Stimulated activated naive CD4-positive, alpha-beta T cell (primary cell): ENCODE measurements at places on chromosomes 12 and 14.
A peak's percentile ranks its signal among the peaks of the same experiment; 100 is the strongest.

- DNase-seq = no peak
These were observed 13.5 kb downstream of the AMDHD1 start for GRCh38 chr12:95956557-95957145.

GRCh38 chr12:58942345-58942744, 22.0 kb upstream of the LRIG3 start:
- DNase-seq = no peak

GRCh38 chr14:85439696-85440328, 90.1 kb upstream of the FLRT2 start:
- no peak for DNase-seq

DNA sequence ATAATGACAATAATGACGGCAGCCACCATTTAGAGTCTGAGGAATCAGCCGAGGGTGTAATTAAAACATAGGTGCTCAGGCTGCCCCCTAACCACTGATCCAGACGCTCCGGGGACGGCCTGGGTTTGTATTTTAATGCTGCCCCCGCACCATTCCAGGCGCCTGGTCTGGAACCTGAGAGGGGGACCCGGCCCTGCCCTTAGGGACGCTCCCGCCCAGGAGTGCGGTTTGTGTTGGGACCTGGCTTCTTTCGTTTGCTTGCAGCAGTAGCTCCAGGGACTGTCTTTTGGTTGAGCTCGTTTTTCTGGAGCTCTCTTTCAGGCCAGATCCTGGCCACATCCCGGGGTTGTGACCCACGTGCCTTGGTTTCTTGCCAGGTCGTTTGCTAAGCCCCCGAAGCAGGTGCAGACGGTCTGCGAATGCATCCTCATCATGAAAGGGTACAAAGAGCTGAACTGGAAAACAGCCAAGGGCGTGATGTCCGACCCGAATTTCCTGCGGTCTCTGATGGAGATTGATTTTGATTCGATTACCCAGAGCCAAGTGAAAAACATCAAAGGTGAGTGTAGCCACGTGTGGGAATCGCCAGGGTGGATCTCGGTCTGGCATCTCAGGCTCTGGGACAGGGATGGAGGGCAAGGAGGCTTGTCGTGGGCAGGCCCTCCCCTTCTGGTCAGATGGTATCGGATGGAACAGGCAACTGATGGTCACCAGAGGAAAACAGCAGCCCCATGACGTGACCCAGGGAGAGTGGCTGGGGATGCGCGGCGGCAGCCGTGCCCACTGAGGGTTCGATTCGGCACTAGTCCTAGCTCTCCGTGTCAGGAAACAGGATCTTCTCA, 63.5 kb downstream of the CCDC92 start:
- no peak for DNase-seq

GRCh38 chr12:91983935-91984334, 161.7 kb downstream of the BTG1 start:
- no peak for DNase-seq

- DNase-seq = no peak
These were observed 15.9 kb upstream of the CLEC4E start for GRCh38 chr12:8556531-8557097.

DNA sequence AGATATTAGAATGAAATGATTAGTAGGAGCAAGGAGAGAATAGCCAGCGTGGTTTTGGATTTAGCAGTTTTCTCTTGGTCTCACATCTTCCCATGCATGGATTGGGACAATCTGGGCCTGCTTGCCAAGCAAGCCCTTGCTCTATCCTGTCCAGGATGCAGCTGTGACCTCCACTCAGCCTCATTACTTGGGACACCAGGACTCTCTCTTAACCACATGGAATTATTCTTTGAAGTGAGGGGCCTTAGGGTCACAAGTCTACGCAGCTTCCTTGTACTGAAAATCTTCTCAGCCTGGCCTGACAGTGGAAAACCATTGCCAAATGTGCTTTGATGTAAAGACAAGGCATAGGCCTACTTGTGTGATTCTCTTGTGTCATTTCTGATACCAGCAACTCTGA, 28.0 kb upstream of the DCN start:
- no peak for DNase-seq

DNA sequence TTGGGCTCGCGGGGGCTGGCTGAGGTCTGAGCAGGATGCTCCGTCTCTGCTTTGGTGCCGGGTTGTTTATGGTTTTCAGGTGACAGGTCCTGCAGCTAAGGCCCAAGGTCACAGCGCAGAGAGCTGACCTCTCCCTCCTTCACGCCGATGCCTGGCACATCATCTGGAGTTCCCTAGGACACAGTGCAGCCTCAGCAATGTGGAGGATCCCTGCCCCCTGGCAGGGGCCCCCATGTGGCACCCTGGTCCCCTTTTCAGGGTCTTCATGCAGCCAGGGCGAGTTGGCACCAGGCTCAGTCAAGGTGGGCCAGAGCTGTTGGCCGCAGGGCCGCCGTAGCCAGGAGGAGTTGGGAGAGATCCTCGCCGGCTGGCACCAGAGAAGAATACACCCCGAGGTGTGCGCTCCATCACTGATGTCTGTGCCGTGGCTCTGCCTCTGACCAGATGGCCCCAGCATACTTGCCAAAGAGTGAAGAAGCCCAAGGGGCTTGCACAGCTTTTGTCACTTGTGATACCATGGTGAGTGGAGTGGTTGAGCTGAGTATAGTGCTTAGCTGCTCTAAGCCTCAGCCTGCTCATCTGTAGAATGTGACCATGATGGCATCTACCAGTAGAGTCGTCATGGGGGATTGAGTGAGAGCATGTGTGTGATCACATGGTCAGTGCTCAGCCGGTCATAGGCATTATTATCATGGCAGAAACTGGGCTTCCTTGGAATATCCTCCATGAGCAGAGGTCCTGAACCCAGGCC, 11.0 kb downstream of the TPCN1 start:
- DNase-seq = no peak

DNA sequence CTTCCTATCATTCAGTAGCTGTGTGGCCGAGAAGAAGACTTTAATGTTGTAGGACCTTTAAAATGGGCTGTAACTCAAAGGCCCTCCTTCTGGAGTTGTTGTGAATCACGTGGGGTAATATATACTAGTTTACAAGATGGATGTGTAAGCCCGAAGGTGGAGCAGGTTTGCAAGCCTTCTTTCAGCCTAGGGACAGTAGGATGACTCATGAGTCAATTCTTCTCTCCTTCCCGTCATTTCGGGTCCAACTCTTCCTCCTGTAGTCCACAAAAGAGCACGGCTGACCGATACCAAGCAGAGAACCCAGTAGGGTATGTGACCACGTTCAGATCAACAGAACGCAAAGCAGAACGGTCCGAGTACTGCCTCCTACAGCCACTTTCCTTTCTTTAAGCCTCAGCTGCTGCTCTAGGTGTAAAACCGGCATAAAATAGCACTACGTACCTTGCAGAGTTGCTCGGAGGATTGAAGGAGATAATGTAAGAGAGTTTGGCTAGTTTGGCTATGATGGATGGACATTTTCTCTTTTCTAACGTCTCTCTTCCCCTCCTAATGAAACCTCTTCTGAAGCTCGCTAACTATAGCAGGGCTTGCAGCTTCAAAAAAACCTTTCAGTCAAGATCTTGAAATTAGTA, 1.3 kb upstream of the RASSF3 start:
- peak; percentile 70 for DNase-seq

- no peak for DNase-seq
These were observed 1093.3 kb downstream of the SLC16A7 start for GRCh38 chr12:60689137-60689536.

DNA sequence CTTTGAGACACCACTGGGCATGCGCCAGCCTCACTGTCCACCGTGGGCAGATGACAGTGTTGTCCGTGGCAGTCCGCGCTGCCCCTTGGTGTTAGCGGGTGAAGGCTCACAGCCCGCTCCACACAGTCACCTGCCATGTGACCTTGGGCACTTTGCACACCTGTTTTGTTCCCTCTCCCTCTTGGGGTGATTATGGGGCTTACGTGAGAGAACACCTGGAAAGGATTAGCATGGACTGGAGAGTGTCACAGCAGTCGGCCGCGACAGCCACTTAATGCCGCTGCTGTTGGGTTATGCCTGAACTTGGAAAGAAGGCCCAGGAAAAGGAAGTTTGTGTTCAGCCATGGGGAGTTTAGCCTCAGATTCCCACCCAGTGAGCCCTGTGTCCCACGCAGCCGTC, 94.2 kb downstream of the DDX51 start:
- DNase-seq = no peak

- no peak for DNase-seq
These were observed 133.1 kb upstream of the NUDT4 start for GRCh38 chr12:93244514-93245077.

DNA sequence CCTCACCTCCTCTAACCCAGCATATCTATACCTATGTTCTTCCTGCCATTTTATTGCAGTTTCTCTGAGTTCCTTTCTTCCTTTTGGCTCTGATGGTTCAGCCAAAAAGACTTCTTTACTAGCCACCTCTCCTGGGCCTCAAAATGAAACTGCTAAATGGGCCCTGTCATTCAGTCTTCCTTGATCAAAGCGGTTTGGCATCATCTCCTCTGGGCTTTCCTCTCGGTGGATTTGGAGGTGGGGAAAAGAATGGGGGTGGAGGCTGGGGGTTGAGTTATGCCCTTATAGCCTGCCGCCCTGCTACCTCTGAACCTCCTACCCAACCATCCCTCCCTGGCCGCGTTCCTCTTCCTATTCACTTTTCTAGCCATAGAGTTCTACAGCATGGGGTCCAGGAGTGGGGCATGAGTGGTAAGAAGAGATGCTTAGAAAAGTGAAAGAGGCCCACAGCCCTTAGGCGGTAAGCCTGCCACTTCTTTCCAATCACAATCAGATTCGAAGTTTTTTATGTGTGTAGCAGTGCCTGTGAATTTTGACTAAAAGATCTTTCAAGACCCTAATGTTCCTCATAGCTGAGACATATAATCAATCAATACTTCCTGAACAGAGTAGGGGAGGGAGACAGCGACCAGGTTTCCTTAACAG, 2.5 kb downstream of the AJUBA start:
- DNase-seq = no peak

DNA sequence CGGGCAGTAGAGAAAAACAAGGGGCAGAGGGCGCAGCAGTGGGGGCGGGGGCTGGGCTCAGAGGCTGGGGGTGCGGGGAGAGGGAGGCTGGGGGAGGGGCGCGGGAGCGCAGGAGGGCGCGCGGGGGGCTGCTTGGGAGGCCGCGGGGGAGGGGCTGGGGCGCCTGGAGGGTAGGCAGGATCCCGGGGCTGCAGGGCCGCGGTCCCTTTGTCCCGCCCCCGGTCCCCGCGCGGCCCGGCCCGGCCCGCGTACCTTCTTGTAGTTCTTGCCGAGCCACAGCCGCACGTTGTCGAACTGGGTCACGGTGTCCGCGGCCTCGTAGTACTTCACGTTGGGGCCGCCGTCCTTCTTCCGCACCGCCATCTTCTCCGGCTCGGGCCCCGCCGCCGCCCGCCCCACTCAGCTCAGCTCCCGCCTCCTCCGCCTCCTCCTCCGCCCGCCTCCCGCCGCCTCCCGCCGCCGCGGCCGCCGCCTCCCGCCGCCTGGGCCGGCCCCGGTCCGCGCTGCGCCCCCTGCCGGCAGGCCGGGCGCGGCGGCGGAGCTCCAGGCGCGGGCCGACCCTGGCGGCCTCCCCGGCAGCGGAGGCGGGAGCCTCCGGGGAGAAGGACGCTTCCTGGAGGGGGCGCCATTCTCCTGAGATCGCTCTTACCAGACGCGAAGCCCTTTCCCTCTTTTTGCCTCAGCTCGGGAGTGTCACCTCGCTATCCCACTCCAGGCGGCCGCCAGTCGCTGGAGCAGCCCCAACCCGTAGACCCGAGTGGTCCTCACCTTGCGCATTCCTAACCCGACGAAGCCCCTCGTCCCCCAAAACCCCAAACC, at the start of gene SMARCC2:
Gene SMARCC2 (minus strand): TSS at position 385 of the 819 bp plus-strand sequence. CDS start 22 bp downstream, at position 363.
- peak; percentile 74 for DNase-seq

GRCh38 chr12:3107071-3107583, 29.9 kb downstream of the TSPAN9 start:
- DNase-seq = no peak

DNA sequence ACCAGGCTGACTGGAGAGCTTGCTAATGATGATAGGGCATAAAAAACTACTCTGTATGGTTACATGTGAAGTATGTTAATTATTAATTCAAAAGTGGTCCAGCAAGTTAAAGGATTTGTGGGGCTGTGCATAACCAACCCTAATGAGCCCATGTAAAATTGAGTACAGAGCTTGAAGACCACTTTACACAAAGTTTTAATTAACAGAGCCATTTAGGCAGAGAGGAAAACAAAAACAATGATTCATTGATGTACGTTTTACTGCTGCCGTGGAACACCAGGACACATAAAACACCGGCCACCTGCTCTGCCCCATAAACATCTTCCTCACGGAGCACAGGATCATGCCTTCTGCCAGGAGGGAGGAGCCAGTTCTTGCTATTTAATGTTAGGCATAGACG, 83.5 kb downstream of the RIMBP2 start:
- no peak for DNase-seq

DNA sequence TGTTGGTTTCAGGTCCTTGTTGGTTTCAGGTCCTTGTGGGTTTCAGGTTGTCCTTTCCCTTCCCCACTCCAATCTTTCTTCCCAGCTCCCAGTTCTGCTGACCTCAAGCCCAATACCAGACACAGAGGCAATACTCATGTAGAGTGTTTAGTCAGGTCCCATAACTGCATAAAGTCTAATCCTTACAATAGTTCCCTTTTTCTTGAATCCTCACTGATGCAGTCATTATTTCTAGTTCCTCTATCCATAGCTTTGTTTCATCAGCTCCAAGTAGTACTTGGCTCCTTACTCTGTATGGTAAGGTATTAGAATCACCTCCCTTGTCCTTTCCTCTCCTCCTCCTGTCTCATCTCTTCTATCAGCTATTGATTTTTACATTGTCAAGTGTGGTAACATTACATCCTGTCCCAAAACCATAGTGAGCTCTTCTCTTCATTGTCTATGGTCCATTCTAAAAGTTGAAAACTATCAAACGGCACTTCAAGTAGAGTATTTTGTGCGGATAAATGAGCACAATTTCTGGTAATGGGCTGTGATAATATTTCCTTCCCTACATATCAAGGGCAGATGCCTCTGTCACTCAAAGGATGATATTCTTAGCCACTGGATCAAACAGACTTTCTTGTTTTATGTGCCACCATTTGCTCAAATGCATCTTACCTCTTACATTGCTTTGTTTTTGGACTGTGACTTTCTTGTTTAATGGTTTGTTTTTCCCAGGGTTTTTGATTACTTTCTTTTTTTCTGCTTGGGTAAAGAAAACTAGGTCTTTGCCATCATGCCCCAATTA, 57.2 kb upstream of the JDP2 start:
- DNase-seq = no peak

- DNase-seq = no peak
These were observed 782.2 kb downstream of the MED13L start for GRCh38 chr12:115495300-115495699.

GRCh38 chr12:87376722-87377121, 652.5 kb downstream of the C12orf50 start:
- no peak for DNase-seq

- DNase-seq = no peak
These were observed 5.7 kb downstream of the YBX3 start for GRCh38 chr12:10717410-10717809.

GRCh38 chr12:3320881-3321509, 170.0 kb upstream of the PRMT8 start:
- DNase-seq = no peak

GRCh38 chr12:51318846-51319599, 5.0 kb downstream of the BIN2 start:
- DNase-seq = peak; percentile 66

DNA sequence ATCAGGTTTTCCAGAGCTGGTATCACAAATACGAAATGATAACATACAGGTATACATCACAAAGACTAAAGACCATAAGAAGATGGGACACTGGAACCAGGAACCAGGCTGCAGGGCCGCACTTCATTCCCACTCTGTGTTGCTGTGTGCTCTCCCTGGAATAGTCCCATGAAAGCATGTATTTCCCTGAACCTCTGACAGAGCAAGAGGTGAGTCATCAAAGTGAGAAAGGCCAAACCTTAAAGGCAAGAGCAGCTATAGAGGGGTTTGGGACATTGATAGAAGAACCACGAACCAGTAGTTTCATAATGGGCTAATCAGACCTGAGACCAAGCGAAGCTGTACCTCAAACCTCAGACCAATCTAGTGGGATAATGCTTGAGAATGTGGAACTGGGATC, 283.0 kb upstream of the PRKD1 start:
- no peak for DNase-seq
